ENCODE measurements at places on chromosomes 13 and 19. TPM values are rescaled to one million over a fixed set of nuclear protein-coding genes. Genes with fewer than 3 reads are reported as not detected.
A peak's percentile ranks its signal among the peaks of the same experiment; 100 is the strongest.

DNA sequence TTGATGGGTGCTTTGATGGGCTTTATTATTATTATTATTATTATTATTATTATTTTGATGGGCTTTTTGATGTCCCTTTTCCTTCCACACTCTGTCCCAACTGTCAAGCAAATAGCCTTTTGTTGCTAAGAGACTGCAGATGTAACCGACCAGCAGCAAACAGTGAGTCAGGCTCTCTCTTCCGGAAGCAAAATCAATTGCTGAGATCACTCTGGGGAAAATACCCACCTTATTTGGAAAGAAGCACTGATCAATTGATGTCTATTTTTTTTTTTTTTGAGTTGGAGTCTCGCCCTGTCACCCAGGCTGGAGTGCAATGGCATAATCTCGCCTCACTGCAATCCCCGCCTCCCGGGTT is 2.9 kb downstream of the LDLR start:
- peak; percentile 58 for DNase-seq

GRCh38 chr13:21476893-21477472 is 17.9 kb upstream of the ZDHHC20 start:
- peak; percentile 73 for DNase-seq

GRCh38 chr13:111650626-111651025 is 330.2 kb downstream of the TEX29 start:
- DNase-seq: no peak

DNA sequence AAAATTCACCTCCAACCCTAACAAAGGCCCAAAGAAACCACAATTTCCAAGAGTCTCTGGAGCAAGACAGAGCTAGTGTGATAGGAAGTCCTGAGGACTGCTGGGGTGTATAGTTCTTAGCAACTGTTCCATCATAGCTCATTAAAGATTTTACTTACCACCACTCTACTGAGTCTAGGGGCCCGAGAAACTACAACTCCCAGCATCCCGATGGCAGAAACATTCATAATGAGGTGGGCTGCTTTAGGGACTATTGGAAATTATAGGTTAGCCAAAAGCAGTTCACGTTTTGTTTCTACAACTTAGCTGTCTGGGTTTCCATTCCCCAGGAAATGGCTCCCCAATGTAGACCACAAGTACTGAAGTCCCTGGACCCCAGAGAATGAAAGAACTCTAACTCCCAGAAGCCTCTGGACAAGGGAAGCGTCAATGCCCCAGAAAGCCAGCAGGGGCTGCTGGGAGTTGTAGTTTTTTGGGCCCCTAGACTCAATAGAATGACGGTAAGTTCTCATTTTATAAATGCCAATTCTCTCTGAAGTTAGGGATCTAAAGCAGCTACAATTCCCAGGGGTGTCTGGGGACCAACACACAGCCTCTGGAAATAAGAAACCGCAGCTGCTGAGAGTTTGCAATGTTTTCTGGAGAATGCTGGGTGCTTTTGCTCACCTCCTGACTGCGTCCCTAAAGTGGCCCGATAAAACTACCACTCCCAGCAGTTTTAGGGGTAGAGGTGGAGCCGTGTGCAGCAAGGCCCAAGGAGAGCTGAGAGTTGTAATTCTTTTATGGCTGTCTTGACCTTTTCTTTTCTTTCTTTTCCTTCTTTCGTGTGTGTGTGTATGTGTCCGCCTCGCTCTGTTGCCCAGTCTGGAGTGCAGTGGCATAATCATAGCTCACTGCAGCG is 11.1 kb downstream of the FTL start:
- no peak for DNase-seq

DNA sequence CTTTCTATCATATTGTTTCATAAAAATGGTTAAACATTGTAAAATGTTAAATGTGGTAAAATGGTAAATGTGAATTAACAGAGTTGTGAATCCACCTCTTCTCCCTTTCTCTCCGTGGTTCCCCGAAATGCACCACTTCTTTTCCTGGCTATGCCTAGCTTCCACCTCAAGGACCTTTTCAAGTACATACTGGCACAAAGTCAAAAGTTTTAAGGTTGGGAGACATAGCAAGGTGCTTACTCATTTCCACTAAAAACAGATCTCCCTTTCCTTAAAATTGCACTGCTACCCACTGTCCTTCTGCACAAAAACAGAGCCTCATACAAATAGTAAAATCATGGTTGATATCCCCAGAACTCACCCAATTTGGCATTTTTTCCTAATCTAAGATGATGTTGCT is 558.2 kb downstream of the SLITRK6 start:
- peak; percentile 73 for DNase-seq

DNA sequence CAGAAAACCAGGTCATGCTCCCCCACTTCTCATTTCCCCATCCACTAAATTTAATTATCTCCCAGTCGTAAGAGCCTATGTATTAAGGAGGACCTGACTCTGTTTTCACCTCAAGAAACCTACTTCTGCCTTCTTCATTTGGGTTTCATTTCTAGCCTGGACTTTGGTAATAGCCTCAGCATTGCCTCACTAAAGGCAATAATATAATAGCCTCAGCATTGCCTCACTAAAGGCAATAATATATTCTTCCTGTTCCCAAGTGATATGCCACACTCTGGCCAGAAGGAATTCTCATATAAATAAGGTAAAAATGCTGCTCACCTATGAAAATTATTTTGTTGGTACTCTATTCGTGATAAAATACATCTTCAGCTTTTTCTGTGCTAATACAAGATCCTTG is 993.9 kb downstream of the EFNB2 start:
- no peak for DNase-seq

GRCh38 chr19:30888937-30889336 is 460.3 kb downstream of the TSHZ3 start:
- DNase-seq: no peak

DNA sequence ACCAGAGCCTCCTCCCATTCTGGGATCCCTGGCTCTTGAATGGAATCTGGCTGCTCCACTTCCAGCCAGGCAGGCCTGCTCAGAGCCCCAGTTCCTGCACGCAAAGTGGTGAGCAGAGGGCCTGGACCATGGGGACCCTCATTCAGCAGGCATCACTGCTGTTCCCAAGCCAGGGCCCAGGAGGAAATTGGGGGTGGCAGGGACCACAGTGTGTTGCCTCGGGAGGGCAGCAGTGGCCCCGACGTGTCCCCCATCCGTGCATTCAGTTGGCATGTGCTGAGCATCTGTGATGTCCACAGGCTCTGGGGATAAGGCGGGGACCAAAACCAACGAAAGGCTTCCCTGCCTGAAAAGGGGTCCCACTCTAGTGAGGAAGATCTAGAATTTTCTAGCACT is 11.2 kb downstream of the CCDC97 start:
- no peak for DNase-seq

DNA sequence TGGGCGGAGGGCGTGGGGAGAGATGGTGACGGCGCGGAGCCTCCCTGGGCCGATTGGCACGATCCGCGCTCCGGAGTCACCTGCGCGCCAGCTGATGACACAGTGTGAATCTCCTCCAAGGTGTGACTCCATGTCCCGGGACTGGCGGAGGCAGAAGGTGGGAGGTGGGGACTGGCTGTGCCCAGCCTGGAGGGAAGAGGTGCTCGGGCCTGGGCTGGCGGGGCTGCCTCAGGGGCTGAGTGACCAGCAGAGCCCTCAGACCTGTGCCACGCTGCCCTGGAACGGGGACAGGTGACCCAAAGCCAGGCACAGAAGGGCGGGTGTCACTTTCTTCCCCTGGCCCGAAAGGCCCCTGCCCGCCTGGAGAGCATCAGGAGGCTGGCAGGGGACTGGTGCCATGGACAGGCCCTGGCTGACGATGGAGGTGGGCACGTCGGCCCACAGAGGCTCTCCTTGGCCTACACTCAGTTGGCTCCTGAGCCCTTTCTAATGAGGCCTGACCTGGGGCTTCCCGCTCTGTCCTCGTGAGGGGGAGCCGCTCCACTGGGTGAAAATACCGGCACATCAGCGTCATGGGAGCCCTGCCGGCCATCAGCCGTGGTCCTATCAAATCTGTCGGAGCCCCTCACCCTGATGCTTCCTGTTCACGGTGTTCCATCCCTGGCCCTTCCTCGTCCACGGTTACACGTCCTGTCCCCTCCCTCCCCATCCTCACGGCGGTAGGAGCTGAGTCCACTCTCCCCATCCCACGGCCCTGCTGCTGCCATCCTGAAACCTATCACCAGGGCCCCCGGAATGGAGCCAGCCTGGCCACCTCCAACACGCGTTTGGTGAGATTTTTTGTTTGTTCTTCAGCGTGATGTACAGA is 75.6 kb downstream of the SPACA7 start:
- DNase-seq: no peak

DNA sequence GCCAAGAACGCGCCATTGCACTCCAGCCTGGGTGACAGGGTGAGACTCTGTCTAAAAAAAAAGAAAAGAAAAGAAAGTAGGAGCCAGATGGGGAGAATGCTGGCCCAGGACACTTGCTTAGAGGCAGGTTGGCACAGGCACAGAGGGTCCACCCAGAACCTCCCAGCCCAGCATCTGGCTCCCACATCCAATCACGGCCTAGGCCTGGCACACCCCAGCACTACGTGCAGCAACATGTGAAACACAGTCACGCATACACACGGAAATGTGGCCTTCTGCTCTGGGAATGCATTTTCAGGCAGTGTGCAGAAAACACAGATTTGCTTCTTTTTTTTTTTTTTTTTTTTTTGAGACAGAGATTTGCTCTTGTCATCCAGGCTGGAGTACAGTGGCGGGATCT is 20.9 kb upstream of the FOSB start:
- peak; percentile 96 for DNase-seq

- DNase-seq: no peak
Measured at GRCh38 chr19:13127811-13128575, 9.9 kb downstream of the NACC1 start.

- no peak for DNase-seq
Measured at GRCh38 chr13:100247937-100248336, 159.0 kb downstream of the PCCA start.

GRCh38 chr19:18450931-18451836 is 13.3 kb upstream of the ISYNA1 start:
- DNase-seq: no peak

RNF113B gene
- total RNA-seq: not detected

All from mammary epithelial cell (primary cell).